Upper lobe of right lung (tissue), 1 donor: ENCODE measurements at places on chromosomes 6 and 20. TPM values are rescaled to one million over a fixed set of nuclear protein-coding genes. Genes with fewer than 3 reads are reported as not detected.

Gene PLA2G7
- 38.8 TPM for total RNA-seq

Gene LINC00237
- not detected for total RNA-seq

- no peak for DNase-seq
Measured at GRCh38 chr6:40042232-40042631, 108.0 kb upstream of the MOCS1 start.

Gene VSX1
- not detected for total RNA-seq

Gene KCNG1
- total RNA-seq: not detected
